Jurkat, Clone E6-1 (cell line): ENCODE measurements at places on chromosomes 1 and 21.
A peak's percentile ranks its signal among the peaks of the same experiment; 100 is the strongest.

GRCh38 chr1:56213068-56213467, 366.3 kb downstream of the PLPP3 start:
- DNase-seq: no peak

DNA sequence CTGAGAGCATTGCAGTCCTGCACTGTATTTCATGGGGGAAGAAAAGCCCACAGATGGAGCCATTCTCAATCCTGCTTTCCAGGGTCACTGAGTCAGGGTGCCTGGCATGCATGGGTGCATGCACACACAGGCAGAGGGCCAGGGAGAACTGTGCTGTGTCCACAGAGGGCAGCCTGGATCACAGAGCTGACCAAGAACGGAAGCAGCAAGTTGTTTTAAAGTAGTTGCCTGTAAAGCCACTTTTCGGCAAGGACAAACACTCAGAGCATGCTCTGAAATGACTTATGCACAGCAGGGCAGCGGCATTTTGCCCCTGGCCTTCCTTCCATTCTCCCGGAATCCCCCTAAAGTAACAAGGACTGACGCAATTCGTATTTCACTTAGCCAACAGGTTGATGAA, 3.6 kb downstream of the ERG start:
- DNase-seq: no peak

DNA sequence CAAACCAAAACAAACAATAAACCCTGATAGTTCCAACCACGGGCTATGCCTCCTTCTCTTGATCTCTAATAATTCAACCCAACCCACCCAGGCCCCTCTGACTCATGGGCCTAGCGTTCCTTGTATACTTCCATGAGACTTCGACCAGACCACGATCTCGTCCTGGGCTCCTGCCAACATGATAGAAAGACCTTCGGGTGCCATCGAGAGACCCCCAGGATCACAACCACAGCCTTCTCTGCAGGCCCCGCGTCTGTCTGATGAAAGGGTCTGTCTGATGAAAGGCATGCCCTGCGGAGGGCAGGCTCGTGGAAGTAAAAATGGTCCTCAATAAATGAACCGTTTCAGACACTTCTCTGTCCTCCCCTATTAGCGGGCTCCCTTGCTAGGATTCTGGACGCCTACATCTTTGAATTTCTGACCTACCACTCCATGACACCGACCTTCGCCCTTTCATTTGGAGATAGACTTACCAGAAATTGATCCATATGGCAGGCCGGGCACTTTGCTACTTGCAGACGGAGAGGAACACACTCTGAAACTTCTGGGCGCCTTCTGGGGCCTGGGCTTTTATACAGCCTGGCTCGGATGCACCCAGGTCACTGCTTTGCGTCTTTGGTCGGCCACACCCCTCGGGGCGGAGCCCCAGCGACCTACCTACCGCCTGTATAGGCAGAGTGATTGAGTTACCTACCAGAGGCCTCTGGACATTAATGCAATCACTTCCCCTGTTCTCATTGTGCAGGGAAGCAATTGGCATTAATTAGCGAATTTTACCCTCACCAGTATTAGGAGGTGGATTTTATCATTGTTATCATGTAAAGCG, 5.3 kb upstream of the KLF18 start:
- no peak for DNase-seq

DNA sequence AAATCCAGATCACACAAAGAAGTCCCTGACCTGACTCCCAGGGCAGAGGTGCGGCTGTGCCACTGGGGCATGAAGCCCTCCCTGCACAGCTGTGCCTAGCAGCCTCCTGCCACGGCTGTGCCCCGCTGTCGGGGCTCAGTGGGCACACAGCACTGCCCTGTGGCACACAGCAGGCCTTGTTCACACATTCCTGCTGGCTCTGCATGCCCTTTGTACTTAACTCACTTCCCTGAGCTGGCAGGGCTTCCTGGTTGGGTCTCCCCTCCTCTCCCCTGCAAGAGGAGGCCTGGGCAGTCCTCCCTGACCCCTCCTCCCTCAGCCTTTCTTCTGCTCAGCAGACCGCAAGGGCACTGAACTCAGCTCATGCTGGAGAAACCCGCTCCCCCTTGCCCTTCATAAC, 14.8 kb downstream of the LHX4 start:
- no peak for DNase-seq

- DNase-seq: peak; percentile 33
Measured at GRCh38 chr21:36135391-36136102, 668 bp downstream of the CBR3 start.

- no peak for DNase-seq
Measured at GRCh38 chr1:180040034-180040433, 85.4 kb downstream of the CEP350 start.

DNA sequence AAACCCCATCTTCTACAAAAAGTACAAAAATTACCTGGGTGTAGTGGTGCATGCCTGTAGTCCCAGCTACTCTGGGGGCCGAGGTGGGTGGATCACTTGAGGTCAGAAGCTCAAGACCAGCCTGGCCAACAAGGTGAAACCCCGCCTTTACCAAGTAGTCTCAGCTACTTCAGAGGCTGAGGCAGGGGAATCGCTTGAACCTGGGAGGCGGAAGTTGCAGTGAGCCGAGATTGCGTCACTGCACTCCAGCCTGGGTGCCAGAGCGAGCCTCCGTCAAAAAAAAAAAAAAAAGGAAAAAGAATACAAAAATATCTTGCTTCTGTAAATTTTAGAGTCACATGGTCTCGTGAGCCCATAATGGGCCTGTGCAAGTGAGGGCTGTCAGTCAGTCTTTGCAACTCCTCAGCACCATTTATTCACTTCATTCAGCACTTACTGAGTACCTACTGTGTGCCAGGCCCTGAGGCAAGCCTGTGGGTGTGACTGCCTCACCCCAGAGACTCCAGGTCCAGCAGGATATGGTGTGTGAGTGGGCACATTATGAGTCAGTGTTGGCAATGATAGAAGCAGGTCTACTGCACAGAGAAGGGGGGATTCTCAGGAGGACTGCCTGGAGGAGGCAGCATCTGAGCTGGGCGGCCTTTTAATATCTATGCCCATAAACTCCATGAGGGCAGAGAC, 46.8 kb upstream of the TARDBP start:
- DNase-seq: no peak
